Hematopoietic multipotent progenitor cell treated with erythropoietin and hydrocortisone succinate and interleukin-3 and kit ligand, for 17 days (in vitro differentiated cells): ENCODE measurements at places on chromosomes 11 and 22.

GRCh38 chr11:74592063-74592440 lies 330 bp upstream of the POLD3 start:
- no peak for DNase-seq

GRCh38 chr11:20617346-20618005 lies 18.1 kb downstream of the SLC6A5 start:
- DNase-seq: no peak

GRCh38 chr22:35911877-35912276 lies 116.7 kb downstream of the RBFOX2 start:
- DNase-seq: no peak

- no peak for DNase-seq
Measured at GRCh38 chr11:126290887-126291286, 8.0 kb downstream of the TIRAP start.

GRCh38 chr11:116439361-116439677 lies 333.5 kb downstream of the BUD13 start:
- no peak for DNase-seq

DNA sequence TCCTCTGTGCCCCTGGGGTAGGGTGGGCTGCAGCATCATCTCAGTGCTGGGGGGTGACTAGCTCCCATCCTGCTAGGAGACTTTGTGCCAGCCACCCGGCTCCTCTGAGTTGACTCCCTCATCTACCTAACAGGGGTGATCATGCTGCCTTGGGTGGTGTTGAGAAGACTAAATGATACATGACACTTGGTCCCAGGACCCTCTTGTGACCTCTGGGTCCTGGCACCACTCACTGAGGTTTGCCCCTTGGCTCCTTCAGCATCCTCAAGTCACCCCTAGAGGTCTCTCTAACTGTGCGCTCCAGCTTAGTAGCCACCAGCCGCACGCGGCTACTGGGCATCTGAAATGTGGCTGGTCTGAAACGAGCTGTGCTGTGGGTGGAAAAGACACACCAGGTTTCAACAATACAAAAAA lies 72.1 kb downstream of the LRRC32 start:
- no peak for DNase-seq

DNA sequence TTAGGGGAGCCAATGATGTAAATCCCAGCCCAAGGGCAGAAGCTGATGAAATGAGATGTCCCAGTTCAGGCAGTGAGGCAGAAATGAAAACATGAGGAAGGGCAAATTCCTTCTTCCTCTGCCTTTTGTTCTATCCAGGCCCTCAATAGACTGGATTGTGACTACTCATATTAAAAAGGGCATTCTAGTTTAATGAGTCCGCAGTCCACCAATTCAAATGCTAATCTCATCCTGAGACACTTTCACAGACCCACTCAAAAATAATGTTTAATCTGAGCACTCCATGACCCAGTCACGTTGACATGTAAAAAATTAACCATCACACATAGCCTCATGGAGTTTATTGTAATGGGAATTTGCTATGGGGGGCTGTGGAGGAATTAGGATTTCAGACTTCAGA lies 717.9 kb downstream of the OPCML start:
- DNase-seq: no peak

DNA sequence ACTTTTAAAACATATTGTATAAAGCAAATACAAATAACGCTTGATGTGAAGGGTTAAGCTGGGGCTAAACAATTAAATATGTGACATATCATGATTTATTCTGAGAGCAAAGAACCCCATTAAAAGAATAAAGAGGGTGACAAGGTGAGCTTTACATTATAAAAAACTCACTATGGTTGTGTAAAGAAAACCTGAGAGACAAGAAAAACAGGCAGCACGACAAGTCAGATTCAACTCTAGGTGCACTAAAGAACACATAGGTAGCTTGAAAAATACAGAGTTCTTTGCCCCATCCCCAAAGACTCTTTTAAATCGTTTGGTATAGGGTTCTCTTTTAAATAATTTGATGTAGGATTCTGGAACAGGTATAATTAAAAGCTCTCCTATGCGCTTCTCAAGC lies 63.5 kb downstream of the LUZP2 start:
- DNase-seq: no peak

- no peak for DNase-seq
Measured at GRCh38 chr11:69852056-69852455, 32.8 kb upstream of the FGF3 start.

- no peak for DNase-seq
Measured at GRCh38 chr11:20592741-20593140, 6.7 kb upstream of the SLC6A5 start.

DNA sequence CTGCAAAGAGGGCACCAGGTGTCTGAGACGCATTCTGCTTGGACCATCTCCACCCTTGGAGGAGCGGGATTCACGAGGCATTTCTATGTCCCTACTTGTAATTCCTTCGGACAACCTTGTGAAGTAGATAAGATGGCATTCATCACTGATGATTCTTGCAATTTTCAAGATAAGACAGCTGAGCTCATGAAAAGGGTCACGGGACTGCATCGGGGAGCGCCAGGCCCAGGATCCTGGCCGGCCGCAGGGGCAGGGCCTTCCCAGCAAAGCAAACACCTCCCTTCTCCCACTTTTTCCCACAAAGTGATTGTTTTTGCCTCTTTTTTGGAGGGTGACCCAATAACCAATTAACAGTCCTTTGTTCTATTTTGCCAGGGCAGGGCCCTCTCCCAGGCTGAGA lies 8.4 kb downstream of the LIF start:
- DNase-seq: no peak

DNA sequence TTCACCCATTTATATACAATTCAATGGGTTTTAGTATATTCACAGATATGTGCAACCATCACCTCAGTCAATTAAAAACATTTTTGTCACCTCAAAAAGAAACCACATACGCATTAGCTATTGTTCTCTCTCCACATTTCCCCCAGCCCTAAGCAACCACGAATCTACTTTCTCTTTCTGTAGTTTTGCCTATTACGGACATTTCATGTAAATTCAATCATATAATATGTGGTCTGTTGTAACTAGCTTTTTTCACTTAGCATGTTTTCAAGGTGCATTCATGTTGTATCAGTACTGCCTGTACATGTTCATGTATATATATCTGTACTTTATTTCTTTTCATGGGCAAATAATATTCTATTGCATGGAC lies 104.7 kb upstream of the RRM1 start:
- no peak for DNase-seq

GRCh38 chr11:130001461-130002351 lies 929 bp downstream of the PRDM10 start:
- DNase-seq: no peak

GRCh38 chr22:38871360-38872171 lies 450 bp downstream of the CBX6 start:
- peak; percentile 11 for DNase-seq
